ENCODE measurements at places on chromosomes 1 and 21. TPM values are rescaled to one million over a fixed set of nuclear protein-coding genes. Genes with fewer than 3 reads are reported as not detected.

The MFAP2 gene
- 121 TPM for polyA plus RNA-seq

The C1orf52 gene
- 36.7 TPM for polyA plus RNA-seq

The ADCY10 gene
- 0.25 TPM for polyA plus RNA-seq

The GJA5 gene
- polyA plus RNA-seq: 5.1 TPM

The COL18A1 gene
- polyA plus RNA-seq: 44.4 TPM

The NR0B2 gene
- polyA plus RNA-seq: 91.2 TPM

The AGT gene
- 191 TPM for polyA plus RNA-seq

The ITLN2 gene
- polyA plus RNA-seq: 1.9 TPM

The FAM72C gene
- polyA plus RNA-seq: 1.6 TPM

The ANP32E gene
- polyA plus RNA-seq: 45.8 TPM

The RAVER2 gene
- 41.7 TPM for polyA plus RNA-seq

The HCN3 gene
- polyA plus RNA-seq: 18.3 TPM

The PTCH2 gene
- polyA plus RNA-seq: 3.9 TPM

The C21orf58 gene
- polyA plus RNA-seq: 8.7 TPM

The RGS8 gene
- 0.19 TPM for polyA plus RNA-seq

The CASQ1 gene
- 1.9 TPM for polyA plus RNA-seq

The MR1 gene
- polyA plus RNA-seq: 10.9 TPM

The PLEKHA6 gene
- polyA plus RNA-seq: 59.3 TPM

The GLMN gene
- 17.4 TPM for polyA plus RNA-seq

The C1orf185 gene
- polyA plus RNA-seq: not detected

The OPTC gene
- not detected for polyA plus RNA-seq

The DPH2 gene
- polyA plus RNA-seq: 19.9 TPM

Data from large intestine (tissue), 12 donors.